ENCODE measurements at places on chromosomes 5 and 9.

GRCh38 chr5:911601-912000 is 18.9 kb downstream of the TRIP13 start:
- no peak for DNase-seq

DNA sequence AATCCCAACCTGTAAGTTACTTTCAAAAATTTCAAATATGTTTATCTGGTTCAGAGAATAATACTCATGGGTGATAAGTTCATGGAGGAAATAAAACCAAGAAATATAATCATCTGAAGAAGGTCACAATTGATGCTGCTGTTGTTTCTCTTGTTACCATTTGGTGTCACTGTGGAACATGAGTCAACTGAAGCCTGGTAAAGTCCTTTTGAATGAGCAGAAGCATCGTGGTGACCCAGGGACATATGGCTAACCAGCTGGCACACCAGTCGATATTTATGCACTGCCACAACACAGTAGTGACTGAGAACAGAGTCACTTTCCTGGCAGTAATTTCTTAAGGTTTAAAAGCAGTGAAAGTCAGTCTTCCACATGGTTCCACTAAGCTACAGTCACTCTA is 612.9 kb upstream of the TLE4 start:
- peak; percentile 13 for DNase-seq

DNA sequence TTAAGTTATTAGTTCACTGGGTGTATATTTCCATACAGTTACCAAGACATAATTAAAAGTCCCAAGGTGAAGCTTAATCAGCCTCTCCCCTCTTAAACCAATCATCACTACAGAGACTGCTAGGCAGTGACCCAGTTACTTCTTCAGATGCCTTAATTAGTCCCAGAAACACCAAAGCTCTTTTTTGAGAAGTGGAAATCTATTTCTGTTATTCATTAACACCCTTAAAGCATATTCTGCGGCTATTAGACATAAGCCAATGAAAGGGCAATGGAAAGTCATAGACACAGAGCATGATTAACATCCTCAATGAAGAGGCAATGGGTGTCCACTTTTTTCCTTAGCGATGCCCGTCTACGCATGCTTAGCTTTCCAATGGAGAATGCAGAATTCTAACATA is 48.3 kb upstream of the DNAH5 start:
- no peak for DNase-seq

GRCh38 chr5:128494516-128494915 is 43.5 kb downstream of the FBN2 start:
- no peak for DNase-seq

DNA sequence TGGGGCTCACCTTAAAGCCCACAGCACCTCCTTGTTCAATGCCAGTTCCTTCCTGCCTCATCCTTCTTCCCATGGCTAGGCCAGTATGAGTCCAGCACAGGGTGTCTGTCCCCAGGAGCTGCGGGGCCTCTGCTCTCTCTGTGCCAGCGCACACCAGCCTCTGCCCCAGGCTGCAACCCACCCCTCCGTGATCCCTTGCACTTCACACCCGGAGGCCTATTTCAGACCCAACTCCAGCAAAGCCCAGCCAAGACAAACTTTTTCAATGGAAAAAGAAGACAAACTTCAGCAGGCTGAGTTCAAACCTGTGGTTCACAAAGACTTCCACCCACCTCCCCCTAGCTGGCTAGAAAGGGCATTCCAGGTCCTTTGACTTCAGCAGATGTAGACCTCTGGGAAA is 56.2 kb upstream of the OTULINL start:
- DNase-seq, result no peak

GRCh38 chr5:87936667-87937066 is 332.0 kb downstream of the TMEM161B start:
- DNase-seq, result no peak

DNA sequence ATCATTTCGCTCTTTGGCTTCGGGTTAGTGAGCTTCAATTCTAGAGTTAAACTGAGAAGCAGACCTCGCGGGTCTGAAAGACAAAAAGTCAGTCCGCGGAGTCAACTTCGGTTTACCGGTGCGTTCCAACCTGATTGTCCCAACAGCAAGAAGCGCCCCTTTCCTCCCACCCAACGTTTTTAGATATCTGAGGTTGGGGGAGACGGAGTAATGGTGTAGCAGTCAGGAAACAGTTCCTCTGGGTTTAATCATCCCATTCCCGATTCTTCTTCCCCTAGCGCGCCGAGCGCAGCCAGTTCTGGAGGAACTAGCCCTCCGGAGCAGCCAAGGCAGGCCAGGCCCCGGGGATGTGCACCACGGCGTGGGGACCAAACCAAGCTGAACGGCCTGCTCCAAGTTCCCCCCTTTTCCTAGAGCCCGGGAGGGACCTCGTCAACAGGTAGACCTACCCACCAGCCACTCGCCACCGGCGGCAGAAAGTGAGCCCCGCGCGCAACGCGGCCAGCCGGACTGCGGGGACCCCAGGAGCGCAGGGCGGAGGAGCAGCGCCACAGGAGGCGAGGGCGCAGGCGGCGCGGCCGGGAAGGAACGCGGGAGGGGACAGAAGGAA is 622 bp upstream of the ISL1 start:
- peak; percentile 34 for DNase-seq

DNA sequence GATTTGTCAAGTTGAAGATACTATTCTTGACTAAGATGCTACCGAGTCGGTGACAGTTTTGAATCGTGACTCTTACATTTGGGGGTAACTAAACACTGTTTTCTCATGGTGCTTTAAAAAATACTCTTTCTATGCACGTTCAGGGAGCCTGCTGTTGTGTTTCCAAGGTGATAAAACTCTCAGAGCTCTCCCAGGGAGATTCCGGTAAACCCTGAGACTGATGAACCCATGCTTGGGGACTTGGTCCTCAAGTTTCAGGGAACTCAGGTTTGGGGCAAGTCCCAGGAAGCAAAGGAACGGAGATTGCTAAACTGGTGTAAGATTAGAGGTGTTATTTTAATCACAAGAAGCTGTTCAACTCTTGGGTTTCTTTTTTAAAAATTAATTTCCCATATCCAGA is 1.4 kb downstream of the GDA start:
- no peak for DNase-seq

- no peak for DNase-seq
These were observed 40.7 kb downstream of the MAPK9 start for GRCh38 chr5:180251141-180251540.

DNA sequence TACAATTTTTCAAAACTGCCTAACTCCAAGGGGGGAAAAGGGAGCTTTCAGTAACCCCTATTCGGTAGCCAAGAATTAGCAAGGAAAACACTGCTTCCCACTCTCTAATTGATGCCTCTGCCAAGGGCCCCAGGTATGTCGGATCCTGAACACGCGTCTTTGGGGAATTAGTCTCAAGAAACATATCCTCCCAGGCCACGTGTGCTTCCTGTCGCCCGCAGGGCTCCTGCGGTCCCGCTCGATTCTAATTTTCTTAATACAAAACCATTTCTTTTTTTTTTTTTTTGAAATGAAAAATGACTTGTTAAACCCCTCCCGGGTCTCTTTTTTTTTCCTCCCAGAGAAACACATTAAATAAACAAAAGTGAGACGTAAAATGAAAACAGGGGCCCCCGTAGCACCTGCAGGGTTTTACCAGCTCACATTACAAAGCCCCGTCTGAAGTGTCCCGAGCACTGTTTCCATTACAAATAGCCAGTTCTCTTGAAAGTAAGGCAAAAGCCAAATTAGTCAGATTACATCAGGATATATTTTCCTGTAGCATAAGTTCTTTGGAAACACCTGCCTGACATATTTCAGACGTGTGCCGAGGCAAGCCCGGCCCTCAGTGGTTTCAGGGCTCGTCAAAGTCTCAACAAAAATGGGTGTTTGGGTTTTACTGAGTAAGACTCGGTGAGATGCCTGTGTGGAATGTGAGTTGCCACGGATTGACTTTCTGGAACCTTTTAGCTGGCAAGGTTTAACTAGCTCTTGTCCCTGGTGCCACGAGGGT is 21.5 kb downstream of the SMIM23 start:
- DNase-seq, result no peak

DNA sequence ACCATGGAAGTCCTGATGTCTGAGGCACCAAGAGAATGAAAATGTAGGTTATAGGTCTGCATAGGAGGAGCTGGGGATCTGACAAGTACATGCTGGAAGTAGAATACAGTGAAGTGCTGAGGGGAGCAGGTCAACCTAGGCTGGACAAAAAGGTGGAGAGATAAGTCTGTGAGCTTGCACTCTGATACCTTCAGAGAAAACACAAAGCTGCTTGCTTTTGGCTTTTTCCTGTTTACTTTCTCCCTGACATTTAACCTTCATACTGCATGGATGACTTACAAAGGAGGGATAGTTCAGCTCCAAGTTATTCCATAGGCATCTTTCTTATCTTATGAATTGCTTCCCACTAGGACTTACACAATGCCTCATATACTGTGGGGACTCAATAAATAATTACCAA is 256.7 kb upstream of the NREP start:
- no peak for DNase-seq

DNA sequence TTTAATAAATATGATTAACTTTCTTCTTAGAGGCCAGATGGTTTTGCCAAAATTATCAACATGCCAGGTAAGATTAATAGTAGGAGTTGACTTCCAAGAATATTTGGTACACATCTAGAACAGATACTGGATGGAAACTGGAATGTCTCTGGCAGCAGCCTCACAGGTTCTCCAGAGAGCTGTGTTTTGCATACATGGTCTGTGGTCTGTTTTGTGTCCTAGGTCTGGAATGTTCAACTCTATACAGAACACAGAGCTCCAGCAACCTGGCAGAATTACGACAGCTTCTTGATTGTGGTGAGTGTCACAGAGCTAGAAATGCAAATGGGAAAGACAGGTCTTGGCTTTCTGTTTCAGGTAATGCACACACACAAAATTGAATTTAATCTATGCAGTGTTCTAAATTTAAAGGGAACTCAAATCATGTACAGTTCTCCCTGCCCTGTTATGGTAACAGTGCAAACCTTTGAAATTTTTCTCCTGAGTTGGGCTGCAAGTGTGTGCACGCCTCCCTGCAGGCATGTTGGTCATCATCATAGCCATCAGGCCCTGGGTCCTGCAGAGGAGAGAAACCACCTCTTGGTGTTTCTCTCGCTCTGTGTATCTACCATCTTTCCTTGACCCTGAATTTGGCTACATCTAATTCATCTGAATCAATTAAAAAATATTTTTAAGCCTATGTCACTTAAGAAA is 58.3 kb downstream of the PIK3R1 start:
- no peak for DNase-seq

DNA sequence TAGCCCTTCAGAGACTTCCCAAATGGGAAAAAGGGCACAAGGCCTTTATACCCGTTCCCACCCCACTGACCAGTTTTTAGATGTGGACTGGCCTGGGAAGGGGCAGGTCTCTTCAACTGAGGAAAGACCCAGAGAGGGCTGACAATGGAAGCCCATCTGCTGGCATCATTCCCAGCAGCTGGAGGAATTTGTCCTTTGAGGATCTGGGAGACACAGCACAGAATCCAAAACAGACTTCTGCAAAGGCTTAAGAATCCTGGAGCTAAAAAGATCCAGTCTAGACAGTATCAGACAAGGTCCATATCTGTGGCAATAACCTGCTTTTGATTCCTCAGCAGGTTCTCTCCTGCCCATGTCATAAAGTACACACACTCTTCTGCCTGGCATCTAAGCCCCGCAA is 329.2 kb downstream of the TMEM167A start:
- DNase-seq, result no peak

DNA sequence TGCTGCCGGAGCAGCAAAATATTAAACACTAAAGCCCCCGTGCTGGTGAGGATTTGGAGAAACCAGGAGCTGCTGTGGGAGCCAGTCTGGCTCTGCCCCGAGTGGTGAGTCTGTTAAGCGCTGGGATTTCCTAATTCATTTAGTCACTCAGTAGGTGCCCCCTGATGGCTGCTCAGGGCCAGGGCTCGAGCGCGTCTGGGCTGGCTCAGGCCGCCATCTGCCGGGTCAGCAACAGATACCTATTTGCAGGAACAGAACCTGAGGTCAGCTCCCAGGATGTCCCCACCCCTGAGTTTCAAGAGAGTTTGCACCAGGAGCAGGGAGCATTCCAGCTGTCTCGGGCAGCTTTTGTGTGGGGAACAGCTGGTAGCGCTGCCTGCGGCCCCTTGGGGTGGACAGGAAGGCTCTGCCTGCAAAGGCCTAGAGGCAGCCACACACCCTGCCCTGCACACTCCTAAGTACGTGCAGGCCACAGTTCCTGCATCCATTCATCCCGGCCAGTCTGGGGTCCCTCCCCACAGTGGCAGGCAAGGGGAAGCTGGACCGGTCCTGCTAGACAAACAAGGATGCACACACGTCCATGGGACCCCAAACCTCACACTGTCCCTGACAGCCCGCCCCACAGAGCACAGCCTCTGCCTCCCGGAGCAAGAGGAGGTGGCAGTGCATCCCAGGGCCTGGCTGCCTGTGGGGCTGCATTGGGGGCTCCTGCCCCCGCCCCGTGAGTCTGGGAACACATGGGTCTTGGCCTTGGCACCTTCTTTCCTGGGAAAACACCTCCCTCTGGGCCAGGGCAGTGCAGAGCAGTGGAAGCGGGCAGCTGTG is 83.7 kb downstream of the ADAMTS2 start:
- DNase-seq, result peak; percentile 25

- no peak for DNase-seq
These were observed 49.7 kb downstream of the POC5 start for GRCh38 chr5:75667586-75667985.

DNA sequence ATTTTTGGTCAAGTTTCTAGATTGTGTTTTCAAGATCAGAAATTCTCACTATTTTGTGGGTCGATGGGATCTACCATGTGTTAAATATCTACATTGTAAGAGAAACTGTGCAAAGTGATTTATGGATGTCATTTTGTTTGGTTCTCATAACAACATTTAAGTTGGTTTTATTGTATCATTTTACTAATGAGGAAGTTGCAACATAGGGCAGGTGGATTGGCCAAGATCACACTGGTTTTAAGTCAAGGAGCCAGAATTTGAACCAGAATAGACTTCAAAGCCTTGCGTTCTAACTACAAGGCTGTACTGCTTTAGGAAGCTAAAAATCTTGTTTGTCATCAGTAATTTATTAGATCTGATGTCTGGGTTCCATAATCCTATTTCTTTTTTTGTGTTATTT is 23.4 kb downstream of the SH3TC2 start:
- DNase-seq, result no peak

- no peak for DNase-seq
These were observed 87.4 kb downstream of the APBA1 start for GRCh38 chr9:69584759-69585158.

DNA sequence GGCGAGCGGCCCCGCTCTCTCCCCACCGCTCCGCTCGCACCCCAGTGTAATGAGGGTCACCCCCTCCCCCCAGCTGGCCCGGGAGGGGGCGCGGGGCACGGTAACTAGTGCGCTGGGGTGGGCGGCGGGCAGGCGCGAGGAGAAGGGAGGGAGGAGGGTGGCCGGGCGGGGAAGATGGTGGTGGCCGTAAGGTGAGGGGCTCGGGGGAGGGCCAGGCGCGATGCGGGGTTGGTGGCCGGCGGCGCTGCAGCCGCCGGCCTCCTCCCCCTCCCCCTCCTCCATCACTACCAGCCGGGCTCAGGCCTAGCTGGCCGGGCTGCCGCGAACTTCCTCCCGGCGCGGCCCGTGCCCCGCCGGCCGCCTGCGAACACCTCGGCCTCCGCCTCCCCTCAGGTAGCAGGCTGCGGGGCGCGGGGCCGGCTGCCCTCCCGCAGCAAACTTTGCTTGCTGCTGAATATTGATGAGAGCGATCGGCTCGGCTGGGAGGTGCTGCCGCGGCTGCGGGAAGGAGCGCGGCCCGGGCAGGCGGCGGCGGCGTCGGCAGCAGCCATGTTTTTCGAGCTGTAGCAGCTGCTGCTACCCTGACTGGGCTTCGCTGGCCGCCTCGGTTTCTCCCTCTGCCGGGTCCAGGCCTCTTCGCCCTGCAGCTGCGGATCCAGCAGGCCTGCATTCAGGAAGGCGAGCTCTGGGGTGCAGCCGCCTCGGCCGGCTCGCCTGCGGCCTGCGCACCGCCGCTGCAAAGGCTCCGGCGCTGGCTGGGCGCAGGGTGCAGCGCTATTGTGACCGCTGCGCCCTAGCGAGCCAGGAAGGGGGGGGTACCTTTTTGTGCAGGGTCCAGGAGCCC is 502 bp downstream of the NSD1 start:
- peak; percentile 59 for DNase-seq
